ENCODE measurements at places on chromosomes 11 and 22.

GRCh38 chr11:133896028-133896427, 50.7 kb upstream of the SPATA19 start:
- no peak for DNase-seq

DNA sequence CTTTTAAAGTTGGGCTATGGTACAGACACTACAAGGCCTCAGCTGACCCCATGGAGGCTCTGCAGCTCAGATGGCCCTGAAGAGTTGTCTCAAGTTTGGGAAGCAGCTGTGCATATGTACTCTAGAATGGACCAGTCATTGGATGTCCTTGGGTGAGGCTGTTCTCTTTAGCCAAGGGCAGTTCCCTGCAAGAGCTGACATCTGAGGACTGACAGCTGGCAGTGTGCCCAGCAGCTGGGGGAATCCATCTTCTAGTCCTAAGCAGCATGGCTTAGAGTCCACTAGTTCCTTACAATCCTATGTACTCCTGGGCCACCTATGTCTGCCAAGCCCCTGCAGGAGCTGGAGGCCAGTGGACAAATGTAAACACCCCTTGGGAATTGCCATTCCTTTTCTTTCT, 76.5 kb downstream of the C11orf91 start:
- DNase-seq: no peak

DNA sequence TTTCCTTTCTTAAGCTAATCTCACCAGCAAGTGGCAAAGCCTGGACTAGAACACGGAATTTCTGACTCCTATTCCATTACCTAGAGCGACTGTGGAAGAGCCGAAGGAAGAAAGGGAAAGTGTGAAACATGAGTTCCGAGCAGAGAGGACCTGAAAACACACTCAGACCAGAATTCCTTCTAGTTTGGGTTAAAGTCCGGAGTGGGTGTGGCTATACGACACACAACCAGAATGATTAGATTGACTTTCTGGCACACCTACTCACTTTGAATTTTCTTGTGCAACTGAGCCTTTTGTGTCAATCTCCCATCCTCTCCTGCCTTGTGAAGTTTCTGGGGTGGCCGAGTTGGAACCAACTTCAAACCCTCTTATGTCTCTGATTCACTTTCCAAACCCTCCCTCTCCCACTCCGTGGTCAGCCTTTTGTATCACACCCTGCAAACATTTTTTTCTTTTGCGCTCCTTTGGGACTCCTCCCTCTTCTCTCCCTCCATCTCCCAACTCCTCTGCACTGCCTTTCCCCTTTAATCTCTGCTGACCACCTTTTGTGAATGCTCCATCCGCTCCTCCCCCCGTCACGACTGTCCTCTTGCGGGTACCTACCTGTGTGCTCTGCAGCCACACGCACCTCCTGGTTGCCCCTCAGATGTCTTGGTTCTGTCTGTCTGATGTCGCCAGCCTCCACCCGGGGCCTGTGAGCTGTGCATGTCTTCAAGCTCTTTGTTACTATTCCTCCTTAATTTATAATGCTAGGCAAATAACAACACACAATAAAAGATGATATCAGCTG, 86.3 kb upstream of the BLID start:
- DNase-seq: no peak

GRCh38 chr11:78033040-78033439, 10.0 kb upstream of the KCTD14 start:
- DNase-seq: no peak

DNA sequence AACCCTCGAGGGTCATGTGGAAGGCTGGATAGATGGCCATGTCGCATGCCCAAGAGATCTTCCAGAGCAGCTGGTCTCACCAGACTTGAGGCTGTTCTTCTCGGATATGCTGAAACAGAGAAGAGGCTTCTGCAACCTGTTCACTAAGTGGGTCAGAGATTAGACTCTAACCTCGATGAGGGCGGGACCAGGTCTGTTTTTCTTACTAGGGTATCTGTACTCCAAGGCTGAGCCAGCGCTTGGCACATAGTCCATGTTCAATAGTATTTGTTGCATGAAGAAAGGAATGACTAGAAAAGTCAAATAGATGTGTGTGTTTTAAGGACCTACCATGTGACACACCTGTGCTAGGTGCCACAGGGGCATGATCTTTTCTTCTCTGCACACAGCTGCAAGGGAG, 43.6 kb downstream of the ABTB2 start:
- no peak for DNase-seq

- DNase-seq: no peak
Observed at GRCh38 chr11:64244107-64244506, 2.6 kb downstream of the PPP1R14B start.

DNA sequence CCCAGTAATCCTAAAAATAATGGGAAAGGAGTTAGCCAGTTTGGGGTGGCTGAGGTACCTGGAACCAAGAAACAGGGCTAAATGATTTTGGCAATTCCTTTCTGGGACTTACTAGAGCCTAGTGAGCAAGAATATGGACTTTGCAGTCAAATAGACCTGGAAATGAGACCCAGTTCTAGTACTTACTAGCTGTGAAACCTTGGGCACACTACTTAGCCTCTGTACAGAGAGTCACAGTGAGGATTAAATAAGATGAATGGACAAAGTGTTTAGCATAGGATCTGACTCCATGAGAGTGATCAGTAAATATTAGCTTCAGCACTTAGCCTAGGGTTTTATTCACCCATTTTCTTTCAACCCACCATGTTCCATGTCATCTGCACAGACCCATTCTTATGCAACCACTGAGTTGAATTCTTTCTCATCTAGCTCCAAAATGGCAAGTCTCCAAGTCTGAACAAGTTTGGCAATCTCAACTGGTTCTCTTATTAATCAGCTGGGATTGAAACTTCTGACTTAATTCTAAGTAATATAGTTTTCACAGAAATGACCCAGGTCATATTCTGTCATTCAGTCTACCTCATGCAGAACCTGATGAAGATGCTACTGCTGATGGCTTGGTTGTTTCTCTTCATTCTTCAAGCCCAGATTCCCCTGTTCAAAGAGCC, 15.0 kb upstream of the SORL1 start:
- no peak for DNase-seq

DNA sequence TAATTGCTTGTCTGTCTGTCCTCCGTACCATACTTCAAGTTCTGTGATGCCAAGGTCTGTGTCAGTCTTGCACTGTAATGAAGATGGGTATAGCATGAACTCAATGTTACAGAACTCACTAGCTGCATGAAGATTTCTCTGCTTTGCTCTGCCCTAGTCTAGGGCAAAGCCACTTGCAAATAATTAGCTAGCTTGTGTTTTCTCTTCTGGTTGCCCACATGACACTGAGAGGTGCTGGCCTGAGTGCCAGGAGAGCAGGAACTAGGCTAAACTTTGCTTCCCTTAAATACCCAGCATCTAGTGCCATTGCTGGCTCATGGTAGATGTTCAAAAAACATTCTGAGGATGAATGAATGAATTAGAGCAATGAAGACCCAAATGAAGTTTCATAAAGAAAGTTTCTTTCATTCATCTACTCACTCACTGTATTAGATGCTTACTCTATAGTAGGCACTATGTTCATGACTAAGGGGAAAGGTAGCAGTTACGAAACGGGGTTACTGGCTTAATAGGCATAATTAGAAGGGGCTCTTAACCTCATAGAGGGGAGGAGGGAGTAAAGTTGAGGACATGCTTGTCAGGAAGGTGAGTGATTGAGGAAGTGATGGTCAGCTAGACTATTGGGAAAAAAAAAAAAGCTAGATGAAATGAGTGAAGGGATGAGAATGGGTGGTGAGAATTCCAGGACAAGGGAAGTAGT, 4.4 kb upstream of the ENDOD1 start:
- DNase-seq: no peak

- no peak for DNase-seq
Observed at GRCh38 chr11:1012740-1013630, 23.5 kb downstream of the MUC6 start.

GRCh38 chr11:67289651-67290479, 762 bp downstream of the ANKRD13D start:
- DNase-seq: no peak

- DNase-seq: no peak
Observed at GRCh38 chr11:61035526-61035835, 64.0 kb downstream of the CD6 start.

GRCh38 chr22:46577368-46578249, 40.2 kb upstream of the CELSR1 start:
- peak; percentile 31 for DNase-seq

DNA sequence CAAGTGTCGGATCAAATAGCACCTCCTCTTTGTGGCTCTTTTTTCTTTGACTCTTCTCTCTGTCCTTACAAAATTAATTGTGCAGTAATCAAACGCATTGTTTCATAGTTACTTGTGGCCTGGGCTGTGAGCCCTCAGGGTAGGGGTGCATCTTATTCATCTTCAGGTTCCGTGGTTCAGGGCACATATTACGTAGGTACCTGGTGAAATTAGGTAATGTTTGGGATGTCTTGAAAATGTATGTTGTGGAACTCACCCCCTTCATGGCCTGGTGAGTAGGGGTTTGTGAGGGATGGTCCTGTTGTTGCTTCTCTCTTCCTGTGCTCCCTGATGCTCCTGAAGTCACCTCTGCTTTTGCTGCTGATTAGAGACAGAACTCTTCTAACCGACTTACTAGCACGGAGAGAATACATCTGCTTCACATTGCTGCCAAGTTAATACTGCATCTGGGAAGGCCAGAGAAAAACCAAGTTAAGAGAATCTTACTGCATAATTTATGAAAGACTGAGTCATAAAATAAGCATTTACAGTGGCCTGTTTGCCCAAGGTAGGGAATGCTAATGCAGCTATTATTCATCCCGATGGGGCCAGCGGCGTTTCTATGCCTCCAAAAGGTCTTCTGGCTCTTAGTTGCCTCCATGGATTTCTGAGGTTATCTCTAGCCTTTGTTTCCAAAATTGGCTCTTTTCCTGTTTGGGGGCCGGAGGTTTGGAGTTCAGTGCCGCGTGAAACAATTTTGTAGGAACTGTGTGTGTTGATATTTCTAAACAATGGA, 66.9 kb downstream of the TBC1D22A start:
- DNase-seq: no peak

- DNase-seq: no peak
Observed at GRCh38 chr22:41367039-41367679, 14.6 kb upstream of the TEF start.

All from activated T-cell treated with anti-CD3 and anti-CD28 coated beads, Interleukin-2, amount 50 U/mL, for 72 hours (primary cell).